Upper lobe of right lung (tissue), 1 donor: ENCODE measurements at places on chromosomes 7 and 10. TPM values are rescaled to one million over a fixed set of nuclear protein-coding genes. Genes with fewer than 3 reads are reported as not detected.

DNA sequence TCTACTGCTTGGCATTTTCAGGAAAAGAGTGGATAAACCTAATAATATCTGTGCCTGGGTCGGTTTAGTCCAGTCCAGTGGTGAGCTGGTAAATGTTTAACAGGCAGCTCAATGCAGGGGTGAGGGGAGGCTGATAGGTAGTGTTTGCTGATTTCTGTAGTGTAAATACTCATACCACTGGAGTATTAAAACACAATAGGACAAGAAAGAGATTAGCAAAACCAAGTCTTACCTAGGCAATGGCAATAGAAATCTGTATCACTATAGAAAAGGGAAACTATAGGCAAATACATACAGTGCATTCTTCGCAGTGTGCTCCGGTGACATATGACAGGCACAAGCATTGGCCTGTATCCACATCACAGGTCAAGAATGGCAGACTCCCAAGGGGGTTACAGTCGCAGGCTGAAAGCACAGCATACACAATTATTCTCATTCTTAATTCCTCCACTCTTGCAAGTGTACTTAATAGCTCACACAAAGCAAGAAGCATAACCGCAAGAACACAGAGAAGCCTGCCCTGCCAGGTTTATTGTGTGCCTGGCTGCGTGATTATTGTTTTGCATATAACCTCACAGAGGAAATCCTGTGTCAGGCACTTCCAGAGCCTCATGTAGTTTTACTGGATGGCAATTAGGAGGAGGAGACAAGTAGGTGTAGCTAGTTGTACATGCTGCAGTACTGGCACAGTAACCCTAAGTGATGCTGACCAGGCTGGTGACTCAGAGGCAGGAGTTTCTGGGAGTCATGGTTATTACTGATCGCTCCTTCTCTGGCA is 35.0 kb downstream of the LAMB4 start:
- no peaks in the 10 kb centered on the region for H3K27me3 ChIP-seq
- H3K4me1 ChIP-seq = peaks cover 22% of the 10 kb centered on the region
- no peak for DNase-seq
- H3K4me3 ChIP-seq = no peak overlapping the region
- no peaks in the 10 kb centered on the region for H3K36me3 ChIP-seq

- no peak for DNase-seq
- no peaks in the 10 kb centered on the region for H3K36me3 ChIP-seq
- no peak overlapping the region for H3K4me3 ChIP-seq
Measured at GRCh38 chr7:55533050-55533728, 39.1 kb downstream of the VOPP1 start.

DNA sequence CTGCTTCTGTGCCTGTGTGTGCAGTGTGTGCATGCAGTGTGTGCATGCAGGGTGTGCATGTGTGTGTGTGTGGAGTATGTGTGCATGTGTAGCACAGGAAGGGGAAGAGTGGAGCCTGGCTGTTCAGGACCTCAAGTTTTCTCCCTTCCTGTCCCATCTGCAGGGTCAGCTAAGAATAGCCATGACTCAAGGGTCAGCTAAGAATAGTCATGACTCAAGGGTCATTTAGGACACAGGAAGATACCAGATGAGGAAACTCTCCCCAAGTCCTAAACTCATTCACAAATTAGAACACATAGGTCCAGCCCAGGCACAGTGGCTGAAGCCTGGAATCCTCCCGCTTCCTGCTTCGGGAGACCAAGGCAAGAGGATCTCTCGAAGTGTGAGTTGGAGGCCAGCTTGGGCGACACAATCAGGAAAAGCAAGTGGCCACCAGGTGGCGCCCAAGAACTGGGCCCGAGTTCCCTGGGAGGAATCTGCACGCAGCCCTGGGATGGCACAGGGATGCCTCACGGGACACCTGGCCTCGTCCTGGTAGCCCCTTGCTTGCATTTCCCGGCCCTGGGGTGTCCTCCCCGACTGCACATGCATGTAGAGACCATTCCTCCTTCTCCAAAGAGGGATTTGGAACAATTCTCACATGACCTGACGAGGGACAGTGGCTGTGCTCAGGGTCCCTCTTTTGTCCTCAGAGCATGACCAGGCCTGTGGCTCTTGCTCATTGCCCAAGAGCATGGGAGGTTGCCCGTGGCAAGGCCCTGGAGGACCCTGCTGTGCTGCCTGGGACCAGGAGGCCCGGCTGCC is 21.4 kb upstream of the VOPP1 start:
- no peaks in the 10 kb centered on the region for H3K36me3 ChIP-seq
- H3K27ac ChIP-seq = no peak overlapping the region
- no peaks in the 10 kb centered on the region for H3K27me3 ChIP-seq
- H3K4me3 ChIP-seq = no peak overlapping the region
- H3K4me1 ChIP-seq = no peaks in the 10 kb centered on the region
- DNase-seq = peak; percentile 82

The MAP3K8 gene
- 33.7 TPM for total RNA-seq

- peak; percentile 93 for DNase-seq
- no peaks in the 10 kb centered on the region for H3K27me3 ChIP-seq
- peaks cover 42% of the 10 kb centered on the region for H3K4me1 ChIP-seq
- H3K27ac ChIP-seq = peak within 1 kb of the TSS; percentile 88
Measured at GRCh38 chr10:124744102-124745050, at the start of gene FAM53B. TSS of gene FAM53B (minus strand) at chr10:124744378. CDS start at chr10:124706713, 37,665 bp downstream.

- H3K4me3 ChIP-seq = no peak overlapping the region
- no peak for DNase-seq
- no peak overlapping the region for H3K27ac ChIP-seq
- no peaks in the 10 kb centered on the region for H3K36me3 ChIP-seq
- no peaks in the 10 kb centered on the region for H3K4me1 ChIP-seq
Measured at GRCh38 chr10:53491774-53492173, 719.2 kb upstream of the MBL2 start.

DNA sequence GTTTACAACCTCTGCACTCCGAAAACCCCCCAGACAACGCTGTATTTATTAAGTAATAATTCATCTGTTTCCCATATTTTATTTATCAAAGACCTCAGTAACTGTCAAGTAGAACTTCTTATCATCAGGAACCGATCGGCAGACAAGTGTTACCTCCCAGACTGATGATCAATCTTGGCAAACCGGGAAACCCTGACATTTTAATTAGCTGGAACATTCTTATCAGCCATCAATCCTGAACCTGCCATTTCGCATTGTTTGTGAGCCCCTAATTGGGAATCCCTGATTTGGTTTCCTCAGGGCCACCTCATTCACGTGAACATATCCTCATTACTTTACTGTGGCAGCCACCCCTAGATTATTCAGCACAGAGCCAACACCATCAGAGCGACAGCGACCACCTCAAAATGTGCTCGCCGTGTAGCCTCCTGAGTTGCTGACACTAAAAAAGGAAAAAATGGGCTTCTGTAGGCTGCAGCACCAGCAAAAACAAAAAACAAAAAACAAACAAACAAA is 93.6 kb upstream of the SDK1 start:
- no peaks in the 10 kb centered on the region for H3K4me1 ChIP-seq
- H3K27ac ChIP-seq = no peak overlapping the region
- DNase-seq = no peak
- H3K36me3 ChIP-seq = no peaks in the 10 kb centered on the region

- no peaks in the 10 kb centered on the region for H3K4me1 ChIP-seq
- H3K27me3 ChIP-seq = no peaks in the 10 kb centered on the region
- H3K4me3 ChIP-seq = no peak overlapping the region
- no peaks in the 10 kb centered on the region for H3K36me3 ChIP-seq
Measured at GRCh38 chr7:145848691-145849090, 267.9 kb upstream of the CNTNAP2 start.

DNA sequence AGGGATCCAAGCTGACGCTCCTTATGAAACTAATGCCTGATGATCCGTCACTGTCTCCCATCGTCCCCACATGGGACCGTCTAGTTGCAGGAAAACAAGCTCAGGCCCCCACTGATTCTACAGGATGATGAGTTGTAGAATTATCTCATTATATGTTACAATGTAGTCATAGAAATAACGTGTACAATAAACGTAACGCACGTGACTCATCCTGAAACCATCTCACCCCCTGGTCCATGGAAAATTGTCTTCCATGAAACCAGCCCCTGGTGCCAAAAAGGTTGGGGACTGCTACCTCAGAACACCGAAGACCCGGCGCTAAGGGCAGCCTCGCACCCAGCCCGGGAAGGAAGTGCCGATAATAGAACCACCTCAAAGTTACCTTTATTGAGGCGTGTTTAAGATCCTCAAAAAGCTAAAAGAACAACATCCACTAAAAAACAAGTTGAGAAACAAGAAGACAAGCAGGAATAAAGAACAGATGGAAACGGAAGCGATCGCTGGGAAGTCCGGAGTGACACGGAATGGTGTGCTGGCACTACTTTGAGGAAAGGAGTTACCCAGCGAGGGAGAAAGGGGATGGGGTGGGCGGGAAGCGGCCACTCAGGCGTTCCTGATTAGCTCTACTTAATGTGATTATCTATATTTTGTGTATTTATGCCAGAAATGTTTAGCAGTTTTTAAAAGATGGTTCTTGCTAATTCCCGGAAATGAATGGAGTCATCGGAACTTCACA is 50.1 kb upstream of the PRKAR1B start:
- no peak overlapping the region for H3K4me3 ChIP-seq
- peaks cover 17% of the 10 kb centered on the region for H3K36me3 ChIP-seq
- no peak overlapping the region for H3K27ac ChIP-seq
- no peaks in the 10 kb centered on the region for H3K27me3 ChIP-seq
- H3K4me1 ChIP-seq = peaks cover 3% of the 10 kb centered on the region
- no peak for DNase-seq

The CYP3A7 gene
- 1.6 TPM for total RNA-seq

- peak within 1 kb of the TSS; percentile 83 for H3K27ac ChIP-seq
- no peaks in the 10 kb centered on the region for H3K36me3 ChIP-seq
- peak; percentile 80 for DNase-seq
- no peaks in the 10 kb centered on the region for H3K27me3 ChIP-seq
- peaks cover 10% of the 10 kb centered on the region for H3K4me1 ChIP-seq
Measured at GRCh38 chr10:71964098-71964742, at the start of gene CHST3. TSS of gene CHST3 (plus strand) at chr10:71964395. CDS start at chr10:72005843, 41,448 bp downstream.

DNA sequence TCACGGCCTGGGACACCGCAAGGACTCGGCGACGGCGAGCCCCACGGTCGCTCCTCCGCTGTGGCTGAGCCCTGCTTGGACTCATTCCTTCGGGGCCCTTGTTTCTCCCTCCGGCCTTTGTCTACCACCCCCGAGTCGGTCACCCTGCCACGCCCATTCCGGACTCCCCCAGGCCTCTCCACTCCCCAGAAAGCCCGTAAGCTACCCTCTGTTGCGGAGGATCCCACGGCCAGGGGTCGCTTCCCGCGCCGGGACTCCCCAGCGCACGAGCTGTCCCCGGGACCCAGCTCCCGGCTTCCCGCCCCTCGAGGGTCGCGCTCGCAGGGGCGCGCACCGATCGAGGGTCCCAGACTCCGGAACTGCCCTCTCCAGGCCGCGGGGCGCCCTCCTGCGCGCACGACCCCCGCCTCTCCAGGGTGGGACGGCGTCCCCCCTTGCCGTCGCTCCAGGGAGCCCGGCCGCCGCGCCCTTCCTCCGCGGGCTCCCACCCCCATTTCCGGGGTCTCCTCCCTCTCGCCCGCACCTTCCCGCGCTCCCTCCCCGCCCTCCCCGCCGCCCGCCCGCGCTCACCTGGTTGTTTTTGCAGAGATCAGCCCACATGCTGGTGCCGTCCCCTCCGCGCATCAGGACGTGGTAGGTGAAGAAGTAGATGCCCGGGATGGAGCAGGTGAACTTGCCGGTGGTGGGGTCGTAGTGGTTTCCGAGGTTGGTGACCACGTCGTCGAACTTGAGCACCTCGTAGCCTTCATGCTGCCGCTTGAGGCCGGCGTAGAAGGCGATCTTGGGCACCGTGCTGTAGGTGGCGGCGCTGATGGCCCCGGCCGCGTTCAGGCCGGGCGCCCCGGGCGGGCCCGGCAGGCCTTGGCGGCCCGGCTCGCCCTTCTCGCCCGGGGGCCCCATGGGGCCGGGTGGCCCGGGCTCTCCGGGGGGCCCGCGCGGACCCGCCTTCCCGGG is 1.5 kb downstream of the C1QL3 start:
- H3K27ac ChIP-seq = no peak overlapping the region
- H3K27me3 ChIP-seq = peaks cover 33% of the 10 kb centered on the region
- H3K4me3 ChIP-seq = peak overlapping the region; percentile 45
- DNase-seq = no peak

The BTBD16 gene
- 0.35 TPM for total RNA-seq

DNA sequence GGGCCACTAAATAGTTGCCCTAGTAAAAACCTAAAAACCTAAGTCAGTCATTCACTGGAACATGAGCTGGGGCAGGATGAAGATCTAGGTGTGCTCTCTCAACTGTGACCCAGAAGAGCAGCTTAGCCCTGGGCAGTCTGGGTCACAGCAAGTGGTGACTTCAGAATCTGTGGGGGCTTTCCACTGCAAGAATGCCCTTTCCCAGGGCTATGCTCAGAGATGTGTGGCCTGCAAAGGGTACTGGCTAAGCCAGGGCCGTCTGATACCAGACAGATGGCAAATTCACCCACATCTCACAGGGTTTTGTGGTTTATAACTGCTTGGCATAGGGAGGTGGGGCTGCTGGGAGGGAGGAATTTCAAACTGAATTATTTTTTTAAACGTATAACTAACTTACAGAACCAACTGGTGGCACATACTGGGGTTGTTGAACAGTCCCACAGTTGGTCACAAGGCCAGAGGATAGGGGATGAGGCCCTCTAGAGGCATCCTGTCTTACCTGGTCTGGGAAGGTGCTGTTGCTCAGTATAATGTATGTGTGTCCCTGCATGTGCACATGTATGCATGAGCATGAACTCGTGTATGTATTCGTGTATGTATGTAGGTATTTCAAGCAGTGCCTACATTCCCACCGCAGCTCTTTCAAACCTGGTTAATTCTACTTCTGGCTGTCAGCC is 63.2 kb downstream of the PRPF18 start:
- no peak overlapping the region for H3K4me3 ChIP-seq
- DNase-seq = no peak
